HFFc6 (cell line): ENCODE measurements at places on chromosomes 4 and X. TPM values are rescaled to one million over a fixed set of nuclear protein-coding genes. Genes with fewer than 3 reads are reported as not detected.

GRCh38 chr4:13386405-13387107 is 97.6 kb downstream of the RAB28 start:
- H3K27ac ChIP-seq, result no peak overlapping the region
- H3K4me3 ChIP-seq, result no peak overlapping the region
- peaks cover 22% of the 10 kb centered on the region for H3K36me3 ChIP-seq
- H3K27me3 ChIP-seq, result no peaks in the 10 kb centered on the region
- DNase-seq, result no peak
- H3K4me1 ChIP-seq, result no peaks in the 10 kb centered on the region

GRCh38 chr4:156437666-156438065 is 484.0 kb upstream of the CTSO start:
- H3K36me3 ChIP-seq, result no peaks in the 10 kb centered on the region
- no peak overlapping the region for H3K27ac ChIP-seq
- H3K4me1 ChIP-seq, result no peaks in the 10 kb centered on the region
- H3K27me3 ChIP-seq, result no peaks in the 10 kb centered on the region
- DNase-seq, result no peak

DNA sequence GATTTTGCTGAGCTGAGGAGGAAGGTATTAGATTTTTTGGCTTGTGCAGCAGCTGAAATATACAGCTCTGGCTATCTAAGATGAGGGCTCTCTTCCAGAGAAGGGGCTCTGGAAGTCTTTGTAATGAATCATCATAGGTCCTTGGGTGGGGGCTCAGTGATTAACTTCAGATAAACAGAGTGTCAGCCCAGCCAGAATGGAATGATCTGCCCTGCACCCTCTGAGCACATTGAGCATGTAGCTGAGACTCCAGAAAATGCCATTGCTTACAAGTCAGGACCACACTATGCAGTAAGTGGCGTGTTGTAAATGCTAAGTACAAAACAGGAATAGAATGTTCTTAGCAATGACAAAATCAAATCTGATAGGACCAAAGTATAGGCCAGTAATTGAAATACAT is 836.0 kb downstream of the PDHA2 start:
- H3K36me3 ChIP-seq, result no peaks in the 10 kb centered on the region
- no peak overlapping the region for H3K4me3 ChIP-seq
- no peak for DNase-seq
- no peaks in the 10 kb centered on the region for H3K4me1 ChIP-seq
- H3K27me3 ChIP-seq, result no peaks in the 10 kb centered on the region; the same call in 1 of the 2 replicates

DNA sequence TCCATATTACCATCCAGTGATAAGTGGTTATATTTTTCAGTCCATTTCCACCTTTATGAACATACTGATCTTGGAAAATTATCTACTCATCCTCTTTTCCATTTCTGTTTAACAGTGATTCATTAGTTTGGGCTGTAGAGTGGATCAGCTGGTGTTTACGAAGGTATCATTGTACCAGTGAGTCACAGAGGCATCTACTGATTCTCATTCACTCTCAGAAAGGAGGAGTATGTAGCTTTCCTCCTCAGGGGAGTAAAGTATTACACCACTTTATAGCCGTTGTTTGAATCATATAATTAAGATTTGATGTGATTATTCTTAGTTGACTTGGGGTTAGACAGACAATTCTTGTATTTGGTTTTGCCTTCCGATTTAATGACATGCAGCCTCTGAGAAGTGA is 74.7 kb downstream of the GALNT7 start:
- H3K27ac ChIP-seq, result no peak overlapping the region
- no peak overlapping the region for H3K4me3 ChIP-seq
- peak; percentile 69 for DNase-seq
- H3K36me3 ChIP-seq, result no peaks in the 10 kb centered on the region
- H3K4me1 ChIP-seq, result peaks cover 14% of the 10 kb centered on the region

GRCh38 chr4:10461091-10461849 is 4.0 kb upstream of the ZNF518B start:
- H3K27me3 ChIP-seq, result peaks cover 18% of the 10 kb centered on the region
- H3K27ac ChIP-seq, result no peak overlapping the region
- no peak for DNase-seq
- H3K36me3 ChIP-seq, result peaks cover 3% of the 10 kb centered on the region
- peak overlapping the region; percentile 16; the same call in 1 of the 2 replicates for H3K4me3 ChIP-seq

- no peak overlapping the region for H3K27ac ChIP-seq
- H3K36me3 ChIP-seq, result no peaks in the 10 kb centered on the region
- DNase-seq, result no peak
- no peaks in the 10 kb centered on the region; the same call in 1 of the 2 replicates for H3K27me3 ChIP-seq
- H3K4me3 ChIP-seq, result no peak overlapping the region
Measured at GRCh38 chr4:136124251-136124745, 1408.0 kb downstream of the PCDH18 start.

- peaks cover 50% of the 10 kb centered on the region for H3K4me1 ChIP-seq
- peak overlapping the region; percentile 94 for H3K4me3 ChIP-seq
- 0 out of 2 replicates have a peak, but pooled peaks cover 4% of the 10 kb centered on the region for H3K36me3 ChIP-seq
- no peak for DNase-seq
Measured at GRCh38 chr4:176320976-176321361, 1.2 kb downstream of the SPCS3 start.

- H3K27me3 ChIP-seq, result peaks cover 5% of the 10 kb centered on the region
- DNase-seq, result no peak
- no peaks in the 10 kb centered on the region for H3K4me1 ChIP-seq
- H3K4me3 ChIP-seq, result no peak overlapping the region
Measured at GRCh38 chr4:56330691-56331090, 56.6 kb downstream of the AASDH start.

The SLC4A4 gene
- 19.1 to 24.6 TPM (median 23.4 TPM) in 3 replicates for total RNA-seq

GRCh38 chr4:117965622-117966021 is 68.7 kb upstream of the NDST3 start:
- no peak for DNase-seq

GRCh38 chr4:159206427-159206871 is 103.6 kb downstream of the RAPGEF2 start:
- peak overlapping the region; percentile 10 for H3K27ac ChIP-seq
- peaks cover 40% of the 10 kb centered on the region for H3K4me1 ChIP-seq
- H3K36me3 ChIP-seq, result no peaks in the 10 kb centered on the region

The SPIN4 gene
- total RNA-seq, result 3.5 to 6.5 TPM (median 5.9 TPM) in 3 replicates

DNA sequence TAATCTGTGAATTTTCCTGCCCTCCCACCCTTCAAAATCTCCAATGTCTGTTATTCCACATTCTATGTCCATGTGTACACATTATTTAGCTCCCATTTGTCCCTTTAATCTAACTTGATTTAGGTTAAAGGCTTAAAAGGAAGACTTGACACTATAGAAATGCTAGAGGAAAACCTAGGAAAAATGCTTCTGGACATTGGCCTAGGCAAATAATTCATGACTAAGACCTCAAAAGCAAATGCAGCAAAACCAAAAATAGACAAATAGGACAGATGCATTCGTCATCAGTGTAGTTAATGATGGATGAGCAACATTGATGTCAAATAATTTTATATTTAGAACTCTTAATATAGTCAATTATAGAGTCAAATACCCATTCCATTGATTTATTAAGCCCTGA is 36.9 kb downstream of the INTU start:
- peaks cover 5% of the 10 kb centered on the region for H3K4me1 ChIP-seq
- H3K27me3 ChIP-seq, result no peaks in the 10 kb centered on the region
- DNase-seq, result no peak
- no peak overlapping the region for H3K27ac ChIP-seq
- no peak overlapping the region for H3K4me3 ChIP-seq
- 0 out of 2 replicates have a peak, but pooled peaks cover 11% of the 10 kb centered on the region for H3K36me3 ChIP-seq

DNA sequence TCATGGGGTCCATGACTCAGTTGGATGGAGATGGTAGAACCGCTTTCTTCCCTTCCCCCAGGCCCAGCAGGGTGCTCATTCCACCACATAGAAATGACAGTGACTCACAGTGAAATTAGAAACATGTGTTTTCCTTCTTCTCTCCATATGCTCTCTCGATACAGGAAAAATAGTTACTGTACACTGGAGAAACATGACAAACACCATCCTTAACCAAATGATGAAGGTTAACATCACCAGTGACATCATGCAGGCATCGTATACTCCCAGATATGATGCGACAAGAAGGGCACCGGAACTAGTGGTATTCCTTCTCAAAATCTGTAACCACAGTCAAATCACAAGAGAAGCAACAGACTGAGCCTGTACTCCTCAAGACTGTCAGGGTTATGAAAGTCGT is 11.7 kb upstream of the RAB40A start:
- no peaks in the 10 kb centered on the region; the same call in 1 of the 2 replicates for H3K27me3 ChIP-seq
- peak; percentile 83 for DNase-seq
- H3K36me3 ChIP-seq, result no peaks in the 10 kb centered on the region
- peaks cover 59% of the 10 kb centered on the region for H3K4me1 ChIP-seq

The CLGN gene
- 0.21 to 0.38 TPM (median 0.26 TPM) in 3 replicates for total RNA-seq

The GAGE1 gene
- not detected in 3 replicates for total RNA-seq

DNA sequence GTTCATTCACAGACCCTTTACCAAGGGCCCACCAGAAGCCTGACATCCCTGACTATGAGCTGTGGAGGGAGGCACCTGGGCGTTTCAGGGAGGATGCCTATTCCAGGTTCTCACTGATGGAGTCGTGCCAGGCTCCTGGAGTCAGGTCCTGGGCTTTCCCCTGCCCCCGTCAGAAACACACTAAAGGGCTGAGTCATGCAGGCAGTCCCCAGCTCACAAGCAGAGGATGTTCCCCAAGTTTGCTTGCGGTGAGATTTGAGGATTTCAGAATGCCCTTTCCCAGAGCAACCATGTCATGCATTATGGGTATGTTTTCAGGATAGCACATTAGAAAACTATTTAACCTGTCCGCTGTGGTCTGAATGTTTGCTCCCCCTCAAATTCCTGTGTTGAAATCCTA is 45.2 kb downstream of the FHDC1 start:
- no peaks in the 10 kb centered on the region for H3K36me3 ChIP-seq
- no peak overlapping the region for H3K4me3 ChIP-seq
- no peak for DNase-seq

GRCh38 chrX:72569786-72570185 is 2.9 kb downstream of the HDAC8 start:
- H3K36me3 ChIP-seq, result no peaks in the 10 kb centered on the region
- DNase-seq, result peak; percentile 68
- H3K4me3 ChIP-seq, result no peak overlapping the region; the same call in 1 of the 2 replicates
- peaks cover 21% of the 10 kb centered on the region for H3K4me1 ChIP-seq
